Aorta (tissue), 5 donors: ENCODE measurements at places on chromosomes 5 and 9. TPM values are rescaled to one million over a fixed set of nuclear protein-coding genes. Genes with fewer than 3 reads are reported as not detected.

DNA sequence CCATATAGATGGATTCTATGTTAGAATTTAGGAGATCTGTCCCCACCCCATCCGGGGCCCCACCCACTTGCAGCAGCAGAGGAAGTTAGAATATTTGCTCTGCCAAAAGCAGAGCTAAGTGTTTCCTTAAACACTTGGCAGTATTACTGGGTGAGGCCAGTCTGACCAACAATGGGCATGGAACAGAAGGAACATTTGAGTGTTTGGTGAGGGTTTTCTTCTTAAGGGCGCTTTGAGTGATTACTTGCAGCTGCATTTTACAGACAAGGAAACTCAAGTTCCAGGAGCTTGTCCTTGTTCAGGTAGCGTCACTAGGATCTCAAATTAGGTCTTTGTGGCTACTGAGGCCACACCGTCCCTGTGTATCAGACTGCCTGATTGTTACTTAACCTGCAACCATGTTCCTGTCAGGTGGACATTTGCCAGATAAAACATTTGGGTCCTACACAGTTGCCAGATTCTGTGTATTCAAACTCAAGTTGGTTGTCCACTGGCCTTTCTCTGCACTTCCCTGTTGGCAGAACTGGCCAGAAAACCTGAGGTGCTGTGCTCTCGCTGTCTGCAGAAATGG is 59.3 kb downstream of the SLC46A2 start:
- DNase-seq, result peak; percentile 75

GRCh38 chr9:104774831-104775573 is 11.1 kb downstream of the NIPSNAP3B start:
- DNase-seq, result no peak

- DNase-seq, result no peak
Observed at GRCh38 chr9:10999646-11000045, 386.8 kb upstream of the PTPRD start.

GRCh38 chr9:105475302-105475701 is 27.5 kb downstream of the FSD1L start:
- no peak for DNase-seq

DNA sequence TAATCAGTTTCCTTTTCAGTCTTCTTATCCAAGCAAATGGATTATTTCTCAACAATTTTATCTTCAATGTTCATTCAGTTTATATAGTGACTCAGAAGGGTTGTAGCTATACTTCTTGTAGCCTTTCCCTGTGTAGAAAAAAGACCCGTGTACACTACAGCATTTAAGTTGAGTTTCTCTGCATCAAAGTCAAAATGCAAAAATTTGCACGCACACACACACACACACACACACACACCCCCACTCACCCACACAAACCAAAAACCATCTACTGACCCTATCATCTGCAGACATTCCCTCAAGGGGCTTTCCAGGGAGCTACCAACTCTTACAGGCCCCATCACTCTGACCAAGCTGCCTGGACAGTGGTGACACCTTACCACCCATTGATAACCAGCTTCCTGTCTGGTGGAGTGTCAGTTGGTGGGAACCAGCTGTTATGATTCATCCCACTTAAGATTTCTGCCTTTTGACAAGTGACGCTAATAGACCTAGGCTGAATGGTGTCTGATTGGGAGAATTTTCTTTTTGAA is 12.2 kb upstream of the ELL2 start:
- DNase-seq, result no peak

GRCh38 chr5:94969174-94969573 is 315.7 kb downstream of the MCTP1 start:
- no peak for DNase-seq

DNA sequence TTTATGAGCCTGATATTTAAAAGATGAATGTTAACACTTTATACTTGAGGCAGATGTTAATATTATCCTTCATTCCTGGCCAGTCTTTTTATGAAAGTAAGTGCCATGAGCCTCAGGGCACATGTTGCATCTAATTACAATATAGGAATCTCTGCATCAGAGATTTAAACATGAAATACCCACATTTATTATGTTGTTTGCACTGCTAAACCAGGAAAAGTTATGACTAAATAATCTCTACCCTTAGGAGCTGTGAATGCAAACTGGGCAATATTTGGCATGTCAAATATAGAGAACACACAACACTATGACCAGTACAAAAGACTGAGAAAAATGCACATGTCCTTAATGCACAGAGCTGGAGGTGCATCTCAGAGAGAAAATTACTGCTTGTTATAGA is 526.1 kb upstream of the GRAMD2B start:
- DNase-seq, result no peak

DNA sequence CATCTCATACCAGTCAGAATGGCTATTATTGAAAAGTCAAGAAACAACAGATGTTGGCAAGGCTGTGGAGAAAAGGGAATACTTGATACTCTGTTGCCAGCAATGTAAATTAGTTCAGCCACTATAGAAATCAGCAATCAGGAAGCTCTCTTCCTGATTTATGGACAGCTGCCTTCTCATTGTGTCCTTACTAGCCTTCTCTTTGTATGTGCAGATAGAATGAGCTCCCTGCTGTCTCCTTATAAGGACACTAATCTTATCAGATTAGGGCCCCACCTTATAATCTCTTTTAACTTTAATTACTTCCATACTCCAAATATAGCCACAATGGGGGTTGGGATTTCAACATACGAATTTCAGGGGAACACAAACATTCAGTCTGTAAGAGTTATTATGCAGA is 38.0 kb downstream of the KCNV2 start:
- no peak for DNase-seq

The ANKDD1B gene
- 0.88 TPM for total RNA-seq

The PCDHGA1 gene
- 0.91 TPM for total RNA-seq

The TMEM252 gene
- not detected for total RNA-seq

The BRINP1 gene
- 0.23 TPM for total RNA-seq

The CAVIN4 gene
- 1.3 TPM for total RNA-seq

The ELOVL7 gene
- total RNA-seq, result 10.5 TPM
